Cortex of kidney (tissue), 1 donor: ENCODE measurements at places on chromosomes 6 and 20.

DNA sequence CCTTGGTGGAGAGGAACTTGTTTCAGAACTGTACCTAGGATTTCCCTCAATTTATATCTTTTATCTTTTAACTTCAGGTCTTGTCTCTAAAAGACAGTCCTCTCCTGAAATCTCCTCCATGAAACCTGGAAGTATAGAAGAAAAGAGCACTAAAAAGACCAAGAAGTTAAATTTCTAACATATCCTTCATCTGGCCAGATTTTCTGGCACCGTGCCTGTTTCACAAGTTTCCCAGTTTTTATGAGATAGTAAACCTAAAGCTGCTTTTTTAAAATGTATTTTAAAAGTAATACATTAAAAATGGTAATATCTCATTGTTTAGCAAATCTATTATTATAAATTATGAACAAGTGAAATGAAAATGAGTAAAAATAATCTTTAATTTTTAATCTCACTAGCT lies 348.3 kb upstream of the RSPO3 start:
- no peak for DNase-seq

DNA sequence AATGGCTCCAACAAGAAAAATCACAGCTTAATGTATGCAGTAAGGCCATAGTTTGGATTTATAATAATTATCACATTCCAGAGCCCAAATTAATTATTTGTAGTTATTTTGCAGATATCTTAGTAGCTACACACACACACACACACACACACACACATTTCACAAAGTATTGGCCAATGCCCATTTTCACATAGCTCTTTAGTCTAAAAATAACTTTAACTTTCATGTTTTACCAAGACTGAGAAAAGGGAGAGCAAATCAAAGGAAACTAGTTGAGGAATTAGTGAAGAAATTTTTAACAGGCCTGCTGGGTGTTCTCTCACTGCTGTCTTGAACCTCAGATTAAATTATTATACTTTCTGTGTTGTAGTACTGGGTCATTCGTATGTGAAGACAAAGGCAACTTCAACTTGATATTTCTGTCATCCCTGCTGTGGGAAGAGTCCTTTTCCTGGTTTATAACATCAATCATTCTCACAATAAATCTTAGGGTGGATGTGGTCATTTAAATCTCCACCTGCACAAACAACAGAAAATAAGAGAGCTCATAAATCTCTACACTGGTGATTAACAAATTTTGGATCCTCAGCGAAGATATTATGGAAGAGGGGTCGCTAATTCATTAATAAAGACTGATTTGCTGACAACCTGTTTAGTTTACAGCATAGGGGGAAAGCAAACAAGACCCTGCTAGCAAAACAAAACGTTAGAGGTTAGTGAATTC lies 1.6 kb upstream of the TCF21 start:
- DNase-seq = no peak

- no peak for DNase-seq
Measured at GRCh38 chr20:11350126-11351005, 567.3 kb upstream of the BTBD3 start.

DNA sequence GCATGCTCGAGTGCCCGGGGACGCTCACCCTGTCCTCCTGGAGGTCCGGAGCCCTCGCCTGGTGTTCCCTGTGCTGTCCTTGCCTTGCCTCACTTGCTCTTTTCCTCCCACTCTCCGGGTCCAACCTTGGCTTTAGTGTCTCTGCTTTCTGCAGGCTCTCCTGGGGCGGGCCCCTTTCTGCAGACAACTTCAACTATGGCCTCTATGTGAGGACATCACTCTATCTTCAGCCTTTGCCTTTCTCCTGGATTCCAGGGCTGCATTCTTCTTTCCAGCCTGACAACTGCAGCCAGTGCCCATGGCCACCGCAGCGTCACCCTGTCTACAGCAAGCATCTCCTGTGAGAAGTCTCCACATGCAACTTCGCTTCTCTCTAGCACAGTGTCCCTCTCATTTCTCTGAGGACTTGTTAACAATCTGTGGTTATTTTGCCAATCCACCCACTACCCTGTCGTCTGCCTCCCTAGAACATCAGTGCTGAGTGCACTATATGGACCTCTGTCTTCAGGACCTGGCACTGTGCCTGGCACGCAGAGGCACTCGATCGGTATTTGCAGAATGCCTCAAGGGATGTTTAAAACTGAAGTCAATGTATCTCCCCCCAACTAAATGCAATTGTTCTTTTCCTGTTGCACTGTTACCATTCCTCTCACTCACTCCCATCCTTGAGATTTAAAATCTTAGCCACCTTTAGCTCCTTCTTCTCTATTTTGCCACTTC lies 35.9 kb downstream of the FOXC1 start:
- no peak for DNase-seq

GRCh38 chr20:17969278-17969883 lies 563 bp downstream of the MGME1 start:
- no peak for DNase-seq

GRCh38 chr20:62838128-62838891 lies 21.5 kb downstream of the COL9A3 start:
- no peak for DNase-seq

- no peak for DNase-seq
Measured at GRCh38 chr6:83311231-83311630, 118.1 kb downstream of the RWDD2A start.

GRCh38 chr6:167446971-167447370 lies 122.1 kb downstream of the TTLL2 start:
- no peak for DNase-seq

- DNase-seq = no peak
Measured at GRCh38 chr6:158474961-158475343, 84.9 kb upstream of the TMEM181 start.

- no peak for DNase-seq
Measured at GRCh38 chr6:157648561-157648960, 174.5 kb upstream of the SNX9 start.

DNA sequence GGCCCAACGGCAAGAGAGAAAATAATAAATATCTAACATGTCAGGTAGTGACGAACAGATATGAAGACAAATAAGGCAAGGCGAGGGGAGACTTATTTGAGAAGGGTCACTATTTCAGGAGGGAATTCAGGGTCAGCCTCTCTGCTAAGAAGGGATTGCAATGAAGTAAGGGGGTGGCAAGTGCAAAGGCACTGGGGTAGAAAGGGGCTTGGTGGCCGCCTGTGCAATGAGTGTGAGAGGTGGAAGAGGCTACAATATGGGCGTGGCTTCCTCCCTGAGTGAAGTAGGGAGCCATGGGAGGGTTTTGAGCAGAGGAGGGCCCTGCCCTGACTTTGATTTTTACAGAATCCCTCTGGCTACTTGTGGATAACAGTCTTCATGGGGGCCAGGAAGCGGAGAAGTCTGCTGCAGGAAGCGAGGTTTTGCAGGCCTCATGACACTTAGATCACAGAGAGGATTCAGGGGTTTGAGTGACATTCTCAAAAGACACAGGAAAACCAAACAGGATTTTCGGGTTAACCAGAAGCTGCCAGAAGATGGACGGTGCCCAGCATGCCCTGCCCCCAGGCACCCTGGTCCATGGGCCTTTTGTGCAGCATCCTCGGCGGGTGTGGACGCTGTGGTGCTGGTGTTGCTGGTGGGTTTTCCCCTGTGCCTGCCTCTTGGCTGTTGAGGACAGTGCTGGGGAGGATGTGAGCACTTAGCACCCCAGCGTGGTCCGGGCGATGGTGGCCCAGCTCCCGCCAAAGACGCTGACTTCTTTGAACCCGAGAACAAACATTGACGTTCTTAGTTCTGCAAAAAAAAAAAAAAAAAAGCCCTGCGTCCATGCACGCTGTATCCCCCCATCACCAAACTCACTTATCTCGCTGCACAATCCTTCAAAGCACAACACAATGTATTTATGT lies 124.2 kb upstream of the PTPN1 start:
- DNase-seq = no peak

DNA sequence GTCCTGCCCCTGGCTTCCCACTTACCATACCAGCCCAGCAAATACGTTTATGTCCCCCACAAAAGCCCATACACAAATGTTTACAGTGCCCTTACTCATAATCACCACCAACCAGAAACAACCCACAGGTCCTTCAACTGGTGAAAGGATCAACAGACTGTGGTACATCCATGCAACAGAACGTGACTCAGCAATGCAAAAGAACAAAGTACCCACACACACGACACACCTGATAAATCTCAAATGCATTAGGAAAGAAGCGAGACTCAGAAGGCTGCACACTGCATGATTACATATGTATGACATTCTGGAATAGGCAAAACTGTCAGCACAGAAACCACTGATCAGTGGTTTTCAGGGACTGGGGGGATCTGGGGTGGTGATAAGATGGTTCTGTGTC lies 20.5 kb downstream of the NCR2 start:
- no peak for DNase-seq

- DNase-seq = no peak
Measured at GRCh38 chr6:67102743-67103142, 1395.7 kb upstream of the EYS start.

GRCh38 chr6:73248192-73248903 lies 14.6 kb downstream of the KHDC1 start:
- no peak for DNase-seq

DNA sequence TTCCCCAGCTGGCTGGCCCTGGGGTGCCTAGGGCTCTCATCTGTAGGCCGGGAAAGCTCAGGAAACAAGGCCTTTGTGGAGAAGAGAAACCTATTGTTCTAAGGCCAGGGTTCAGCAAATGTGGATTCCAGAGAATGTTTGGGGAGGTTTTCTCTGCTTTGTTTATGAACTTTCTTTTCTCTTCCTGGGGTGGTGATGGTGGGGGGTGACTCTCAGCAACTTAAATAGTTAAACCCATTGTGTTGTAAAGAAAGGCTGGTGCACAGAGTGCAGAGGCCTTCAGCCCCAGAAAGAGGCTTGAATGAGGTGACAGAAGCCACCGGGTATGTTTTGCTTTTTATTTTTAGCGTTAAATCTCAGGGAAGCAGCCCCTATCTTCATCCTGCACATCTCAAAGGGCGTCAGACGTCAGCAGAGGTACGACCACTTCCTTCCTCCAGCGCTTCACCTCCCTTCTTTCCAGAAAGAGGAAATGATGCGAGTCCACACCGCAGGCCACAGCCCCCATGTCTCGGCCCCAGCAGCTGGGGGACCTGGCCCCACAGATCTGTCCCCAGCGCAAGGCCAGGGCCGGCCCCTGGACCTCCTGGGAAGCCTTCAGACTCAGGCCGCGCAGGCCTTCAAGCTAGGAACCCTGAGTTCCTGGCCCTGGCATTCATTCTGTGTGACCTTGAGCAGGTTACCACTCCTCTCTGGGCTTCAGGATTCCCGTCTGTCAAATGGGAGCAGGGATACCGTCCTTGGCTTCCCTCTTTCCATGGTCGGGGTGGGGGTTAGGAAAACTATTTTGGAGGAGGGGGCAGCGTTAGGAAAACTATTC lies 605 bp upstream of the PPP1R16B start:
- no peak for DNase-seq

- DNase-seq = no peak
Measured at GRCh38 chr6:117627533-117627932, 25.2 kb upstream of the GOPC start.

GRCh38 chr6:20095436-20095835 lies 116.8 kb downstream of the MBOAT1 start:
- no peak for DNase-seq

DNA sequence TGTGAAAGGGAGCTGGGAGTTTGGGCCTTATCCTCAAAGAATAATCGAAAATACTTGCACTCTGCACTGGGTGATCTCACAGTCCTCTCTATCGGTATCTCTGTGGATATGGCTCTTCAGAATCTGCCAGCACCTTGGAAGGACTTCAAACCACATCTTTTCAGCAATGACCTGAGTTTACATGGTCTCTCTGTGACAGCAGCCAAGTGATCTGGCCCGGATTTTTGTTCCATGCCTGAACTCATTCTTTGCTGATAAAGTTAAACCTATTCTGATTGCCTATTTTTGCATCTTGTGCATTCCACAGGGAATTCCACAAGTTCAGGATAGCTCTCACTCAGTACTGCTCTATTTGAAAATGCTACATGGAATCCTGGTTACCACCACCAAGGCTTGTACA lies 98.9 kb downstream of the HDGFL1 start:
- DNase-seq = no peak

- DNase-seq = no peak
Measured at GRCh38 chr20:45316150-45317080, 8.3 kb upstream of the MATN4 start.

GRCh38 chr20:14189794-14190402 lies 147.5 kb downstream of the FLRT3 start:
- no peak for DNase-seq

DNA sequence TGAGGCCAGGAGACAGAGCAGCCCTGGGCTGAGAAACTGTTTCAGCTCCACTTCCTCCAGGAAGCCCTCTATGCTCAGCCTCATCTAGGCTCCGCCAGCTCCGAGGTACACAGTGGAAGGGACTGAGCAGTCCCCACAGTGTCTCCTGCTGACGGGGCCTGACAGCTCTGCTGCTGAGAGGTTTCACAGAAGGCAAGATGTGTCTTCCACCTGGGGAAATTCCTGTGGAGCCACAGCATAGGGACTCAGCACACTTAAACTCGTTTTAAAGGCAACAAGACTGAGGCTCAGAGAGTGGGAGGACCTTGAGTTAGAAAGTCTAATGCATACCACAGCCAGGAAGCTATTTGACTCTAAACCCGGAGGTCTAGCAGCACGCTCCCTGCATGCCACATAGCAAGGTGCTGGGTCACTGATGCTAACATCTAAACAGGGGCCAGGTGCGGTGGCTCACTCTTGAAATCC lies 6.8 kb downstream of the ADA start:
- DNase-seq = no peak

DNA sequence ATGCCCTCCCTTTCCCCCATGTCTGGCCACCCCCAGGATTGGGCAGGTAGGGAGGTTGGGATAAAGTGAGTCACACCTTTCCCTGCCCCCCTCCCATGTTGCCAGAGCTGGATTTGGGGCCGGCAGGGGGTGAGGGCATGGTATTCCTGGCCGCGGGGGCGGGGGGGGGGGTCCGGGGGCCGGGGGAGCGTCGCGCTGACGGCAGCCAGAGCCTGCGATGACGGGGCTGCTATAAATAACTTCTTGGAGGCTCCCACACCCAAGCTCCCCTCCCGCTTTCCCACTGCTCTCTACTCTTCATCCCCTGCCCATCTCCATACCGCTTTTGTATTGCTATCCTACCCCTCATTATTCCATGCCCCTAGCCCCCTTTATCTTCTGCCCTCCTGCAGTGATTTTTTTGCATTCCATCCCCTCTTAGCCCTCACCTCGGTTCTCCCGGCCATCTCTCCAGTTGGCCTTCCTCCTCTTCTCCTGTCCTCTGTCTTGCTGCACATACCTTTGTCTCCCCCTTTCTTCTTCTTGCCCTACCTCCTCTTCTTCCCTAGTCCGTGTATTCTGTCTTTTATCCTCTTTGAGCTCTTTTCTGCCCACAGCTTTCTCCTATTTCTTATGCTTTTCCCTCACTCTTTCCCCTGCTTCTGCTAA lies 13.8 kb downstream of the SYNGAP1 start:
- DNase-seq = no peak

GRCh38 chr6:17091122-17091521 lies 10.7 kb upstream of the STMND1 start:
- no peak for DNase-seq

DNA sequence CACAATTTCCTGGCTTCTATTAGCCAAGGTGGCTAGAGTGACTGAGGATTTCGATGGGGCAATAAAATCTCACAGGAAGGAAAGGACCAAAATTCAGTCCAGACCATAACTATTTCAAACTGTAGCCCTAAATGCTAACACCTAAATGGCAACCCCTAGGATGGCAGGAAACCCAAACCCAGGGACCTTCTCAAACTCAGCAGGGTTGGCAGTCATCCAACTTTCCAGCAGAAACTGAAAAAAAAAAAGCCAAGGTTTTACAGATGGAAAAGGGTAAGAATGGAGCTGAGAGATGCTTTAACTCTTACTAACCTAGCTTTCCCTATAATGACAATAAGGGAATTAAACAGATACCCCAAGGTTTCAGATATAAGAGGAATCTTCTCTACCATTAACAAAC lies 10.5 kb downstream of the IBTK start:
- no peak for DNase-seq

GRCh38 chr6:44650495-44650894 lies 263.0 kb downstream of the CDC5L start:
- DNase-seq = no peak
